Left lobe of liver (tissue), 2 donors: ENCODE measurements at places on chromosomes 5 and 9. TPM values are rescaled to one million over a fixed set of nuclear protein-coding genes. Genes with fewer than 3 reads are reported as not detected.
A peak's percentile ranks its signal among the peaks of the same experiment; 100 is the strongest.

The ANKRD20A1 gene
- total RNA-seq = 0.48 TPM

The PCDHGA12 gene
- total RNA-seq = 1.0 TPM

The NKD2 gene
- 1.6 TPM for total RNA-seq

The MLANA gene
- not detected for total RNA-seq

The TEX48 gene
- not detected for total RNA-seq

The ITK gene
- total RNA-seq = 0.70 TPM

The DAP gene
- total RNA-seq = 129 TPM

GRCh38 chr9:36346569-36346968, 53.5 kb downstream of the RNF38 start:
- no peak for DNase-seq

GRCh38 chr5:142278627-142279026, 46.2 kb downstream of the SPRY4 start:
- no peak for DNase-seq

- DNase-seq = no peak
These were observed 56.3 kb downstream of the GDA start for GRCh38 chr9:72205513-72205912.

GRCh38 chr9:124372038-124372437, 43.2 kb downstream of the PSMB7 start:
- no peak for DNase-seq

GRCh38 chr5:110104726-110105669, 415.3 kb downstream of the MAN2A1 start:
- no peak for DNase-seq

DNA sequence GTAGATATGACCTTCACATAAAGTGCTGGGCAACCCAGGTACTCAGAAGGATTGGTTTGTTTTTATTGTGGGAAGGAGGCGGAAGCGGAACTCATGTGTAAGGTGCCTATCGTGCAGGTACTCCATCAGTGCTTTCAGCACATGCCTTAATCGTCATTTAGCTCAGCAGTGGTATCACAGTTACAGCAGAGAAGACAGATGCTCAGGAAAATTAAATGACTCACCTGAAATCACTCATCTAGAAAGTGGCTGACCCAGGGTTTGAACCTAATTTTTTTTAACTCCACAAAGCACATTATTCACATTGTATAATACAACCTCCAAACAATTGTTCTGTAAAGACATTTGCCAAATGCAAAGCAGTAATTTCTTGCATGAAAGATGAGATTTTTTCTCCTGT, 2.2 kb downstream of the C5orf46 start:
- DNase-seq = no peak

- peak; percentile 84 for DNase-seq
These were observed 6.3 kb upstream of the MXD3 start for GRCh38 chr5:177317959-177318377.

GRCh38 chr5:126732716-126733115, 44.2 kb upstream of the LMNB1 start:
- DNase-seq = peak; percentile 22

- DNase-seq = no peak
These were observed 808 bp upstream of the MVB12B start for GRCh38 chr9:126325821-126326220.

GRCh38 chr9:135533113-135533512, 11.9 kb downstream of the LCN1 start:
- DNase-seq = peak; percentile 4

GRCh38 chr9:91677331-91677730, 253.7 kb upstream of the NFIL3 start:
- DNase-seq = no peak
